Mammary epithelial cell (primary cell): ENCODE measurements at places on chromosomes 1 and 21. TPM values are rescaled to one million over a fixed set of nuclear protein-coding genes. Genes with fewer than 3 reads are reported as not detected.

Gene SNX7
- 43.2 and 53.0 TPM in 2 replicates for total RNA-seq

Gene C1orf87
- not detected in 2 replicates for total RNA-seq

Gene ZNF593
- 41.5 and 78.9 TPM in 2 replicates for total RNA-seq

Gene HENMT1
- total RNA-seq, result 6.7 TPM

GRCh38 chr1:186429017-186429416 is 31.9 kb downstream of the PDC start:
- no peak for DNase-seq

GRCh38 chr1:187621951-187622350 is 793.2 kb downstream of the PLA2G4A start:
- peak; percentile 34 for DNase-seq

- DNase-seq, result no peak
Observed at GRCh38 chr1:4133297-4133938, 233.3 kb upstream of the C1orf174 start.

GRCh38 chr1:23977854-23978191 is 2.3 kb downstream of the SRSF10 start:
- DNase-seq, result no peak

DNA sequence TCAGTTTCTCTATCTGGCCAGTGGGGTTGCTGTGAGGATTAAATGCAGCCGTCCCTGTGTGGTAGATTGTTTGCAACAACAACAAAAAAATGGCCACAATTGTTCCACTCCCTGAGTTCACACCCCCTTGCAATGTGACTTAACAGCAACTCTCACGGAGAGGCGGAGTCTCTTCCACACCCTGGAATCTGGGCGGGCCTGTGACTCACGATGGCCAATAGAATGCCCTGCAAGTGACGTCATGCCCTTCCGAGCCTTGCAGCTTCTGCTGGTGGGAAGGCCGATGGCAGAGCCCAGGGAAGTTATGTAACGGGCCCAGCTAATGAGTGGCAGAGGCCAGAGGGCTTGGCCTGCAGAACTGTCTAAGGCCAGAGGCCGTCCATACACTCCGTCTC is 87.9 kb downstream of the RIPK4 start:
- DNase-seq, result peak; percentile 99

- peak; percentile 98 for DNase-seq
Observed at GRCh38 chr1:183279835-183280234, 93.8 kb downstream of the LAMC2 start.

DNA sequence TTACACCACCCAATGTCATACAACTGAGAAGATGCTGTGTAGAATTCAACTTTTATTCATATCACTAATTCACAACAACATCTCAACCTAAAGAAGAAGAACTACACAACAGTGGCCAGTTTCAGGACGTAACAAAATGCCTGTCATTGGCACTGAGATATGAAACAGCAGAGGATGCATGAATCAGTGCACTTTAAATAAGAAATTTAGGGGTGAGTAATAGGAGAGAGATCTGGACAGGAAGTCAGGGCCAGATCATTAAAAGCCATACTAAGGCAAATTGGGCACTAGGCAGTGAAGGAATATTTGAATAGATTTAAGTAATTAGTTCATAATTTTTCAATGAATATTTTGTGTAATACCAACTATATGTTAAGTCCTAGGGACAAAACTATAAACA is 510.5 kb downstream of the PLPP3 start:
- DNase-seq, result peak; percentile 63

GRCh38 chr1:1421907-1422464 is 910 bp upstream of the ANKRD65 start:
- DNase-seq, result no peak

GRCh38 chr1:181604482-181605249 is 121.3 kb downstream of the CACNA1E start:
- no peak for DNase-seq

DNA sequence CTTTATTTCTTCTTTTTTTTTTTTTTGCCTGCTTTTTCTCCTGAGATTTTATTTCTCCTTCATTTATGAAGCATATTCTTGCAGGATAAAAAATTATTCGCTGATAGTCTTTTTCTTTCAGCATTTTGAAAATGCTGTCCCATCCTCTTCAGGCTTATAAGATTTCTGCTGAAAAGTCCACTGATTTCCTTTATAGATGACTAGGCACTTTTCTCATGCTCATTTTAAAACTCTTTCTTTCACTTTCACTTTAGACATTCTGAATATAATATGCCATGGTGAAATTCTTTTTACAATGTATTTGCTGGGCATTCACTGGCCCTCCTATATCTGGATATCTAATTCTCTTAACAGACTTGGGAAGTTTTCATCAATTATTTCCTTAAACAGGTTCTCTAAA is 25.5 kb upstream of the GTF2B start:
- DNase-seq, result no peak

DNA sequence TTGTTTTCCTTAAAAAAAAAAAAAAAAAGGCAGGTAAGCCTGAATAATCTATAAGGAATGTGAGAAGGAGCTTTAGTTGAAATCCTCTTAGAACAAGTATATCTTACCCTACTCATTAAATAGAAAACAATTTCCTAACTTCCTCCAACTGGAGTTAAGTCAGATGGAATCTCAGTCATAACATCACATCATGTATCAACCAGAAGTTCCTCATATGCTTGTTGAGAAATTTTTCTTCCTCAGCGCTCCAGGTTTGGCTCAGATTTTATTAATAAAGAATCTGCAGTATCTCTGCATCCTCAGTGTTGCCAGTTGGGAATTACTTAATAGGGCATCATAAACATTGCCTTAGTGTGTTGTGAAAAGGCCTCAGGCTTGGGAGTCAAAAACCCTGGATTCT is 37.6 kb downstream of the DUSP10 start:
- no peak for DNase-seq

DNA sequence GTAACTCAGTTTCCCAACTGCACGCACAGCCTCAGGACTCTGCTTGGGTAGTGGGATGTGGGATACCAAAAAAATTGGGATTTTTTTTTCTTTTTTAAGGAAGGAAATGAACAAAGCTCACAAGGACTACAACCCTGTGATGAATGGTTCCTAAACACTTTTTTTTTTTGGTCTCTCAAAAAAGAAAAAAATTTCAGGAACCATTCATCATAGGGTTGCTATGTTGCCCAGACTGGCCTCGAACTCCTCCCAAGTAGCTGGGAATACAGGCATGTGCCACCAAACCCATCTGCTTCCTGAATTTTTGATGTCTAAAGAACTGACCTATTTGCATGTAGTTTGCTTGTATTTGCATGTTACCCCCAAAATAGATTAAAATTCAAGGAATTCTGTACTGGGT is 6.8 kb downstream of the MINDY1 start:
- no peak for DNase-seq
